ENCODE measurements at places on chromosomes 1 and 21.

- DNase-seq, result no peak
These were observed 22.4 kb downstream of the HUNK start for GRCh38 chr21:31895077-31895835.

DNA sequence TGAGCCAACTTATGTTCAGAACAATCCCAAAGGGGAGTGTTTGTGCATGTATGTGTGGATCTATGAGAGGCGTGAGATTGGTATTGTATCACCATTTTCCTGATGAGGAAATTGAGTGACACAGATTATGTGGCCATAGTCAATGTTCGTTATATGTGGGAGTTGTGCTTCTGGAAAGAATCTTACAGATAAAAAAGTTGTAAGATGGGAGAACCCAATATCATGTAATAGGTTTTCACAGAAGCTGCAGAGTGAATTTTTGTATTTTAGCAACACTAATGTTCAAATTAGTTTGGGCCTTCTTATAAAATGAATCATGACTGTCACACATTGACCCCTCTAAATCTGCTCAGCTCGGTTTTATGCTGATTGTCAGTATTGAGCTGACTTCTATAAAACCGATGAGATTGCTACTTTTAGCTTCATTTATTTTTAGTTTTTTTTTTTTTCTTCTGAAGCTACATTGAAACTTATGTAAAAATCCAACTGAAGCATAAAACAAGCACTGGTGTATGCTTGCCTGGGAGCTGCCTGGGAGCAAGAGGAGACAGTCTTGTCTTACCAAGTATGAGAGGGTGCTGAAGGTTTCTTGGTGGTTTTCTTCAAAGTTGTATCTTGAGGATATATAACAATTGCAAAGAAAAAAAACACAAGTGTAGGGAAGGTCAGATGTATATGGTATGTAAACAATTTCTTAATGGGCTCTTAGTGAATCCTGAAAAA is 4.1 kb downstream of the RWDD3 start:
- DNase-seq, result no peak

DNA sequence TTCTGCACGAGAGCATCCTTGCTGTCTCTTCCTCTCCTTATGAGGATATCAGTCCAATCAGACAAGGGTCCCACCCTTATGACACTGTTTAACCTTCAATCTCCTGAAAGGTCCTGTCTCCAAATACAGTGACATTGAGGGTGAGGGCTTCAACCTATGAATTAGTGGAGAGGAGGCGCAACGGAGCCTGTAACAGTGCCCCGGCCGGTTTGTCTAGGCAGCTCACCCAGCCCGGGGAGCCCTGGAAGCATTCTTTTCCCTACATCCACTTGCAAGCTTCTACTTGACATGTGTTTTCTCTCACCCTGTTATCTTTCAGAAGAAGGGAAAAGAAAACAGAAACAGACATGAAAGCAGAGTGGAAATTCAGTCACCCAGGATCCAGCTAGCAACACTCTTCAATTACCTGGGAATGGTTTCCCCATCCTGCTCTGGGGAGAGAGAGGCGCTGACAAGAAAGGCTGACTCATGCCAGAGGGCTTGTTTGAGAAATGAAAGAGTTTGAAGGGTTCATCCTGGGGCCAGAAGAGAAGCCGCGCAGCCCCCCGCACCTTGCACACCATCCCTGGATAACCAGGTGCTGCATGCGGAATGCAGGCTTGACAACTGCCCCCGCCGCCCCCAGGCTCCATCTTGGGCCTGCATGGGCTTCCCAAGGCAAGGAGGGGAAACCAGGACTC is 394.9 kb downstream of the NPHP4 start:
- no peak for DNase-seq

- DNase-seq, result peak; percentile 46
These were observed 423.3 kb upstream of the OLFM3 start for GRCh38 chr1:102420034-102420433.

- DNase-seq, result no peak
These were observed 47.9 kb downstream of the KLHDC7A start for GRCh38 chr1:18528616-18529015.

DNA sequence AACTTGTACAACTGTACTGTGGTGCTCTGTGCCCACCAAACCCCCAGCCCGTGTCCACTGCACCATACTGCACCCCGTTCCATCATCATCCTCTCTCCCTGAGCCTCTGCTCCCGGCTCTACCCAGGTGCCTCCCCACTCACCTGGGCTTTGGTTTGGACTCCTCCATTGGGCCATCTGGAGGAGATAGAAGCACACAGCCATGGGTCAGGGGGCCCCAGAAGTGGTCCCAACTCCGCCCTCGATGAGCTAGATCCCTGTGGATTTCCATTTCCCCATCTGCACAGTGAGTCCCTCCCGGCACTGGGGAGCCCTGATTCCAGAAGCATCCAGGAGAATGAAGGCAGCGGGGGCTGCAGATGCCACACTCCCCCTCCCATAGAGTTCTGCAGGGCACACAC is 10.8 kb downstream of the TNNT2 start:
- no peak for DNase-seq

- no peak for DNase-seq
These were observed 356.9 kb upstream of the ADGRL4 start for GRCh38 chr1:79363430-79363829.

DNA sequence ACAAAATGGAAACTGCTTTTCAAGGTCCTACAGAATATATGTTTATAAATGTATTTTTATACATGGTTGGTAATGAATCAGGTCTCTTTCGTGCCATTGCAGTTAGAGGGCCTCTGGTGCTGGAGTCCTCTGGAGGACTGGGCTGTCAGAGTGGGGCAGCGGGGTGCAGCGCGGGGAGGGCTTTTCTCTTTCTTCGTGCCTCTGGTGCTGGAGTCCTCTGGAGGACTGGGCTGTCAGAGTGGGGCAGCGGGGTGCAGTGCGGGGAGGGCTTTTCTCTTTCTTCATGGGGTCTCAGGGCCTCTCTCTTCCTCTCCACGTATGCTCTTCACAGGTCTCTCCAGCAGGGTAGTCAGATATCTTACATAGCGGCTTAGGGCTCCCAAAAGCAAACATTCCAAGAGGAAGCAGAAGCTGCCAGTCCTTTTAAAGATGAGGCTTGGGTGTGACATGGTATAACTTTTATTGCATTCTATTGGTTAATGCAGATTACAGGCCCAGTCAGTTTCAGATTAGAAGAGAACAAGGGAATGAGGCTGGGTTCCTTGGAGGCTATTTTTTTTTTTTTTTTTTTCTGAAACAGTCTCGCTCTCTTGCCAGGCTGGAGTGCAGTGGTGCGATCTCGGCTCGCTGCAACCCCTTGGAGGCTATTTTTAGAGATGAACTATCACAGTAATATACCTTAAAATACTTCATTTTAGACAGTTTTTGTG is 13.1 kb downstream of the SDCCAG8 start:
- no peak for DNase-seq

- DNase-seq, result no peak
These were observed 107.3 kb downstream of the FNBP1L start for GRCh38 chr1:93554883-93555872.

DNA sequence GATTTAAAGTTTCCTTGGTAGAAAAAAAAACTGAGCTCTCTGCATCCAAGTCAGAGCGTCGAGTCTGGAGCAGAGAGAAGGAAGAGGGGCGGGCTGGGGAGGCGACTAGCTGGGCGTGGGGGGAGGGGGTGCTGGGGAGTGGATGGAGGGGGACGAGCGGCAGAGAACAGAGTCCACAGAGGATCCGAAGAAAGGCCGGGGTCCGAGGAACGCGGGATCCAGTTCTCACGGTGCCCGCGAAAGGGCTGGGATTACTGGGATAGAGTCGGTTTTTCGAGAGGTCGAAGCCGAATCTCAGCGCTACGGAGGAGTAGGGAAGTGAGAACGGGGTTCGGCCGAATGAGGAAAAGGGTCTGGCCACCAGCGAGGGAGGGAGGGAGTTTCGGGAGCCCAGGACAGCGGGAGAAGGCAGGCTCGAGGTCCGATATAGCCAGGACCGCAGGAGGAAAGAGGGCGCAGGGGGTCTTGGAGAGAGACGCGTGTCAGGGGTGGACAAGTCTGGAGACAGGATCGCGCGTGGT is 665 bp downstream of the DAB1 start:
- no peak for DNase-seq

DNA sequence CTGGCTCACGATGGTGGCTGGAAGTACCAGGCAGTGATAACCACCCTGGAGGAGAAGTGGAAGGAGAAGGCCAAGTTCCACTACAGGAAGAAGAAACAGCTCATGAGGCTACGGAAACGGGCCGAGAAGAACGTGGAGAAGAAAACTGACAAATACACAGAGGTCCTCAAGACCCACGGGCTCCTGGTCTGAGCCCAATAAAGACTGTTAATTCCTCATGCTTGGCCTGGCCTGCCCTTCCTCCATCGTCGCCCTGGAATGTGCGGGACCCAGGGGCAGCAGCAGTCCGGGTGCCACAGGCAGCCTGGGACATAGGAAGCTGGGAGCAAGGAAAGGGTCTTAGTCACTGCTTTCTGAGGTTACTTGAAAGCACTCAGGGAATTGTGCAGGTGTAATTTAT is 10.8 kb downstream of the IL24 start:
- DNase-seq, result no peak

DNA sequence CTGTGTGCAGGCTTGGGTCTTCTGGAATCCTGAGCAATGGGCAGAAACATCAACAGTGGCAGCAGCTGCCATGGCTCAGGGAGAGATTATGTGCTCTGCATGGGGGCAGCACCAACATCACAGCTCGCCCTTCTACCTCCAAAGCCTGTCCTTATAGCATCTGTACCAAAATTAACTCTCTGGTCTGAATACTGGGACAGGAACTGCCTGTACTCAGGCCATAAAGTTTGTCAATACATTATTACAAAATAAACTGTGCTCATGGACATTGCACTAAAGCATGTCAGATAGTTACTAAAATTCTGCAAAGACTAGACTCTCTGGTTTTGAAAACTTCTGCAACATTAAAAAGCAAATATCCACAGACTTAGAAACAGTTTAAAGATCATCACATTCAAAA is 91.6 kb downstream of the ZC3H11B start:
- no peak for DNase-seq

- peak; percentile 83 for DNase-seq
These were observed 65.5 kb downstream of the UBE2U start for GRCh38 chr1:64268653-64269557.

DNA sequence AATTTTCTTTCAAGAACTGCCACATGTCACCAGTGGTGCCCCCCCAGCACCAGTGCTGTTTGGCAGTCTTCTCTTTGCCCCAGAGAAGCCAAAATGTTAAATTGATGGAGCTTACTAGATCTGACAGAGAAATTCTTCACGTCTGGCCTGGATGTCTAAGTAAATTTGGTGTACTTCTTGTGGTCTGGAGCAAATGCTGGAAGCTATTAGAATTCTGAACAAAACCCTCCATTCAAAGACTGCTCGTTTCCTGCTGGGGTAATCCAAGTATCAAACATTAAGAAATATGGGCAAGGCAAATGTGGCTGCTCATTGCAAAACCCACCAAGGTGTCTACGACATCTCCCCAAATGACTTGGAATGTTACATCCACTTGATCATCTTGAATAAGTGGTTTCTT is 92.3 kb downstream of the ROR1 start:
- no peak for DNase-seq

GRCh38 chr1:56973923-56974742 is 8.3 kb upstream of the C8B start:
- DNase-seq, result no peak

DNA sequence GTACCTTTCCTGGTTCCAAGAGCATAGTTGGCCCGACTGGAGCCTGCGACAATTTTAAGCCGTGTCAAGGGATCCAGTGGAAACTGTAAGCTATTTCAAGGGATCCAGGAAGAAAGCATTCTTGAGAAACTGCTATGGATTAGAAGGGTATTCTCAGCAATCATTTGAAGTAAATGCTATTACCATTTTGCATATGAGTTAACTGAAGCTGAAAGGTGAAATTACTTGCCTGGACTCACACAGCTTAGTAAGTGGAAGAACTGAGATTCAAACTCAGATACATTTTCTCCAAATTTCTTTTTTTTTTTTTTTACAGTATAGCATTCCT is 589 bp downstream of the ZNF684 start:
- DNase-seq, result no peak

DNA sequence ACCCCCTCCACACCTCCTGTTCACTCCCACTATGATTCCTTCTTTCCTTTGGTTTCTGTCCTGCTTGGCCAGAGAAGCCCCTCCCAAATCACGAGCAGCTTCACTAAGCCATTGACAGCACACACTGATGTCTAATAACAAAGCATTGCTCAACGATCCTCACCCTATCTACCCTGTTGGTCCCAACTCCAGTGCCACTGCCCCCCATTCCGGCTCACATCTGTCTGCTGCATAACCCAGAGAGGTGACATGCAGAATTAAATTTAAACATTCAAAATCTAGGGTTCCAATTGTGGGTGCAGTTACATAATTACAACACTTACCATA is 236.9 kb downstream of the TTLL7 start:
- no peak for DNase-seq

DNA sequence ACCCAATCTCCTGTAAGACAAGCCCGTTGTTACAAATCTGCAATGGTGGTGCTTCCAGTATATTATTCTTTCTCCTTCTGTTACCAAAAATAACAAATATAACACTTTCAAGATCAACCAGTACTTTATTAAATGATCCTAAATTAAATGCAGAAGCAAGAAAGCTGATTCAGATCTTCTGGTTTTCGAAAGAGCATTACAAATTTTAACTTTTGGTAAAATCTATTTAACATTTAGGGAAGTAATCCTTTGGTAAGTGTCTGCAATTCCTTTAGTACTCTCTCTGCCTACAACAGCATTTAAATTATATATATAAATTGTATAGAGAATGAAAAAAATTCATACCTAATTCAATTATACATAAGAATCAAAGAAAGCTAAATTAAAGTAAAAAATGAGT is 198.6 kb upstream of the HMCN1 start:
- DNase-seq, result no peak

DNA sequence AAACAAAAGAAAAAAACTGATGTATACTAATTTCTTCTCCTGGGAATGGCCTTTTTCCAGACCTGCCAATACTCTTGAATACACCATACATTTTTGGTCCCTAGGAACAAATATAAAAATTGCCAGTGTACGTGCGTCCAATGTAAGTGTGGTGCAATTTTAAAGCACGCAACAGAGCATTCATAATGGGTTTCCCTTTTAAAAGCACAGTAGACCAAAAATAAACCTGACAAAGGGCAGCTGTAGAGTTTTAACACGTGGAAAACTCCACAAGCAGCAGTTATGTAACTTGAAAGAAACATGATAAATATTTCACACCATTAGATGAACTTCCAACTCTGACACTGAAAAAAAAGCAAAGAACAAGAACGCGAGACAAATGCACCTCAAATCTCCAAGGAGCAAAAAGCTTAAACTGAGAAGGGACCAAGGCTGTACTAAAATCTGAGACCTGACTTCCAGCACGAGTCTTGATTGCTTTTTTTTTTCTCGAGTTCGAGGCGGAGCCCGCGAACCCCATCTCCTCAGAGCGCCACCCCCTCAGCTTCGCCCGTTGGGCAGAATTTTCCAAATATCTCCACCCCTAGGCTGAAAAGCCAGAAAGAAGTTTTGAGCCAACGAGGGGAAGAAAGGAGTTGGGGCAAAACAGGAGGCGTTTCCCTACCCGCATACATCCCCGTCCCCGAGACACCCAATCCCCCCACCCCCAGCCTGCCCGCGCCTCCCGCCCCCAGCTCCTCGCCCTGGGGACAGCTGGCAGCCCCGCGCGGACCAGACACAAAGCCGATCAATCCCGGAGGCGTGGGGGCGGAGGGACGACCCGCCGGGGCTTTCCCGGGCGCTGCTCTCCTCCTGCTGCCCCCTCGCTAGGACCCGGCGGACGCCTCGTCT is at the start of gene JAM2:
TSS of gene JAM2 (plus strand) at position 599 of the 891 bp plus-strand sequence. CDS start 564 bp downstream, outside the sequence.
- DNase-seq, result peak; percentile 77

GRCh38 chr1:33494929-33495328 is 22.5 kb downstream of the ZSCAN20 start:
- DNase-seq, result no peak

- DNase-seq, result no peak
These were observed 27.8 kb upstream of the VAMP3 start for GRCh38 chr1:7743346-7743745.
